ENCODE measurements at places on chromosomes 5 and 9.

GRCh38 chr5:143213851-143214363, 189.6 kb downstream of the NR3C1 start:
- no peak for DNase-seq

- DNase-seq: peak; percentile 33
Measured at GRCh38 chr5:55853041-55853670, 2.0 kb downstream of the IL31RA start.

GRCh38 chr5:151054709-151055108, 26.1 kb downstream of the TNIP1 start:
- no peak for DNase-seq

DNA sequence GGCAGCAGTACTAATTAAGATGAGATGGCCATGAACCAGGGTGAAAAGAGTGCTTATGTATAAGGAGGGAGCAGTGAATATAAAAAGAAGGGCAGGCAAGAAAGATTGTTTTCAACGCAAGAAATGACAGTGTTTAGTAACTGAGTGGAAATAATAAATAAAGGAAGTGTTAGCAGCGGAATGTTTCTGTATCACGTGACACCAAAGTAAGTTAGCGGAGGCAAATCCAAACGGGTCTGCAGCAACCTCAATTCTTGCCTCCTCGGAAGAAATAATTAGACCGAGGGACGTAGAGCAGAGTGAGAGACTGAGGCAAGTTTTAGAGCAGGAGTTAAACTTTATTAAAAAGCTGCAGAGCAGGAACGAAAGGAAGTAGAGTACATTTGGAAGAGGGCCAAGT, 15.4 kb upstream of the GAS1 start:
- no peak for DNase-seq

GRCh38 chr5:27267209-27267824, 228.9 kb upstream of the CDH9 start:
- DNase-seq: no peak

- no peak for DNase-seq
Measured at GRCh38 chr9:114261987-114262386, 60.9 kb upstream of the ORM1 start.

DNA sequence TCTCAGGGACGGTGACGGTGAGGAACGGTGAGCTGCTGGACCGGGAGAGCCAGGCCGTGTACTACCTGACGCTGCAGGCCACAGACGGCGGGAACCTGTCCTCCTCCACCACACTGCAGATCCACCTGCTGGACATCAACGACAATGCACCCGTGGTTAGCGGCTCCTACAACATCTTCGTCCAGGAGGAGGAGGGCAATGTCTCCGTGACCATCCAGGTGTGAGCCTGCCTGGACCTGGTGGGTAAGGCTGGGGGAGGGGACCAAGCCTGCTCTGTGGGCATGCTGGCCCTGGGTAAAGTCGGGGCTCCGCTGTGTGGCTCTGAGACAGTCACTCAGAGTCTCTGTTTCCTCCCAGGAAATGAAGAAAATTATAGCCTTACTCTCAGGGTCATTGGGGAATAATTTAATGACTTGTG, 29.3 kb downstream of the CDHR2 start:
- peak; percentile 69 for DNase-seq

DNA sequence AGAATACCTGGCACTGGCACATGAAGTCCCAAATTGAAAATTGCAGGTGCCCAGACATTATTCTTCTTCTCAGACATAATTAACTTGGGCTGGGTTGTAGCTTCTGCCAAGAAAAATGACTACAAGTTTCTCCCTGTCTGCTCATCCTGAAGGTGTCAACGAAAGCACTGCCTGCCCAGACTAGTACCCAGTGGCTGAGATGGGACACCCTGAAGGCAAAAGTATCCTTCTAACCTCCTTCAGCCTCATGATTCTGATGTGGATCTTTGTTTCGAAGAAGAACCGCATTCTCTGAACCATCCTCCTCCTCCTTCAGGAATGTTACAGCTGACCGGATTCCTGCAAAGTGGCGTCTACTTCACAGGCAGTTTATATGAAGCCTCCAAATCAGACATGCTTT, 161.1 kb upstream of the FST start:
- DNase-seq: no peak

GRCh38 chr5:68305223-68305870, 89.8 kb downstream of the PIK3R1 start:
- no peak for DNase-seq

- no peak for DNase-seq
Measured at GRCh38 chr5:169746147-169746694, 109.1 kb downstream of the DOCK2 start.

DNA sequence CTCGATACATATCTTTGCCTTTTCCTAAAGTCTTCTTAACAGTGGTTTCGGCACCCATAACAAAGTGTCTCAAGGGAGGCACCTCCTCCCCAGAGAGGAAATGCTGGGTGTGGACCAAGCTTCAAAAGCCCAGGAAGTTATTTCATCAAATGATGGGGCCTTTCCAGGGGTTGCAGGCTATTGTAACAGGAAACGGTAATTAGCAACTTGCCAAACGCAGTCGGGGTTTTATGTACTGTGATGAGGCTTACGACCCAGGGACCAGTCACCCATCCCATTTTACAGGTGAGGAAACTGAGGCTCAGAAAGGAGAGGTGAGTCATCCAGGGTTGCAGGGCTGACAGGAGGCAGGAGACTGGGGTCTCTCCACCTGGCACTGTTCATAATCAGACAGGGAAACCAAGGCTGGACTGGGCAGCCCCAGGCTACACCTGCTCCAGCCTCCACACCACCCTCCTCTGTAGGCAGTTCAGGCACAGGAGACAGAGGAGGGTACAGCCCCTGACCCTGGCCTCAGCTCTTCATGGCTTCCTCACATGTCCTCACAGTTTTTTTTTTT, 30.0 kb upstream of the SUSD3 start:
- DNase-seq: no peak

GRCh38 chr9:90987566-90987965, 185.9 kb downstream of the SYK start:
- DNase-seq: no peak

- DNase-seq: peak; percentile 45
Measured at GRCh38 chr9:105330201-105330600, 85.8 kb downstream of the SLC44A1 start.

- DNase-seq: no peak
Measured at GRCh38 chr9:71629578-71630215, 138.6 kb downstream of the CEMIP2 start.

DNA sequence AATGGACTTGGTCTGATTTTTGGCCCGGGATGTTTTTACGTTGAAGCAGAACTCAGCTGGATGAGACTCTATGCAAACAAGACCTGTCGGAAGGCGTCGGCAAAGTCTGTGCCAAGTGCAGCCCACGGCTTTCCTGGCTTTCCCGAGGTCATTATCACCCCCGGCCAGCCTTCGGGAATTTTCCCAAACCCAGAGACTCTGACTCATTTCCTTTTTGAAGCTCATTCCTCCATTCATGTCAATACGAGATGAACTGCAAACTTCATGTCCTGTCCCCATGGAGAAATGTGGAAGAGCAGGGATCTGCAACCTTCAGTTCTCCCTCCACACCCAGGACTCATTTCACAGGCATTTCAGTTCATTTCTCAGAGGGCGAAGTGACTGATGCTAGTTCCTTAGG, 95.3 kb downstream of the IRX2 start:
- DNase-seq: no peak

- DNase-seq: no peak
Measured at GRCh38 chr5:102200861-102201260, 95.2 kb downstream of the SLCO4C1 start.

- DNase-seq: peak; percentile 35
Measured at GRCh38 chr5:39178171-39178570, 41.2 kb downstream of the FYB1 start.

DNA sequence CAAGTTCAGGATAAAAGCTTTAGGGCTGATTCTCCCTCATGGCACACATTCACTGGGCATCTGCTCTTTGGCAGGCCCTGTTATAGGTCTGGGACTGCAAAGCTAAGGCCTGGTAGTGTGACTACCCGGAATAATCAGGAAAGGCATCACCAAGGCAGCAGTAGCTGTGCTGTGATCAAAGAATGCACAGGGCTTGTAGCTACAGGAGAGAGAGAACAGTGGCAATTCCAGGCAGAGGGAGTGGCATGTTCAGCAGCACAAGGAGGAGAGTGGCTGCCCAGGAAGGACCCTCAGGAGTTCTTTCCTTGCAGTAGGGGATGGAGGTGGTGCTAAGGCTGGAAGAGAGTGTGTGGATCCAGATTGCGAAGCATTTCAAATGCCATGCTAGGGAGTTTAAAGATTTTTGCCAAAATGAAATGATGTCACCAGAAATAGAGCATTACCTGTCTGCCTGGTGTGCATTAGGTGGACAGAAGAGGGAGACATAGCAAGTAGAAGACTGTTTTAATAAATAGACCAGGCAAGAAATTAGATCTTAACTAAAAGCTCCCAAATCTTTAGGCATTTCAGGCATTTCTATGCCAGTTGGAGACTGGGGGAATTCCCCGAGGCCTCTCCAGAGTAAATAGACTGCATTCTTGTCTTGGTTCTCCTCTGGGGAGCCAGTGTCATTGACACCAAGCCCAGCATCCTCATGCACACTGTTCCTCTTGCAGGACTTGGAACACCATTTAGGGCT, 69.1 kb downstream of the GPR21 start:
- DNase-seq: no peak

- no peak for DNase-seq
Measured at GRCh38 chr5:98796197-98796972, 22.9 kb downstream of the RGMB start.

GRCh38 chr5:166363087-166363760, 1928.2 kb upstream of the WWC1 start:
- no peak for DNase-seq

GRCh38 chr5:120151825-120152224, 312.3 kb upstream of the PRR16 start:
- no peak for DNase-seq

- no peak for DNase-seq
Measured at GRCh38 chr5:179799644-179799973, 5.8 kb downstream of the LTC4S start.

GRCh38 chr5:146137967-146138403, 32.6 kb upstream of the PLAC8L1 start:
- DNase-seq: no peak

DNA sequence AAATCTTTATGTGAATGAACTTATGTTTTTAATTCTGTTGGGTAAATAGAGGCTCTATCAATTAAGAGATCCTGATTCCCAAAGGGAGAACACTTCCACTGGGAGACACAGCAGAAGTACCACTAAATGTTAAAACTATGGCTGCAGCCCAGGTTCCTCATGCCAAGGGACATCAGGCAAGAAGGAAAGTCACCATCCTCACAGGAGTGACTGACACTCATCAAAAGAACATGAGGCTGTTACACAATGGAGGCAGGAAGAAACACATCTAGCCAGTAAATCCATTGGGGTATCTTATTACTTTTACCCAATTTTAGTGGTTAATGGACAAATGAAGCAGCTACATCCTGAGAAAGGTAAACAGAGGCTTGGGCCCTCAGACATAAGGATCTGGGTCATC, 94.4 kb downstream of the MAPKAP1 start:
- DNase-seq: no peak

- DNase-seq: no peak
Measured at GRCh38 chr5:115386657-115387056, 90.2 kb upstream of the CCDC112 start.

- DNase-seq: no peak
Measured at GRCh38 chr9:123407217-123407851, 51.3 kb downstream of the CRB2 start.

DNA sequence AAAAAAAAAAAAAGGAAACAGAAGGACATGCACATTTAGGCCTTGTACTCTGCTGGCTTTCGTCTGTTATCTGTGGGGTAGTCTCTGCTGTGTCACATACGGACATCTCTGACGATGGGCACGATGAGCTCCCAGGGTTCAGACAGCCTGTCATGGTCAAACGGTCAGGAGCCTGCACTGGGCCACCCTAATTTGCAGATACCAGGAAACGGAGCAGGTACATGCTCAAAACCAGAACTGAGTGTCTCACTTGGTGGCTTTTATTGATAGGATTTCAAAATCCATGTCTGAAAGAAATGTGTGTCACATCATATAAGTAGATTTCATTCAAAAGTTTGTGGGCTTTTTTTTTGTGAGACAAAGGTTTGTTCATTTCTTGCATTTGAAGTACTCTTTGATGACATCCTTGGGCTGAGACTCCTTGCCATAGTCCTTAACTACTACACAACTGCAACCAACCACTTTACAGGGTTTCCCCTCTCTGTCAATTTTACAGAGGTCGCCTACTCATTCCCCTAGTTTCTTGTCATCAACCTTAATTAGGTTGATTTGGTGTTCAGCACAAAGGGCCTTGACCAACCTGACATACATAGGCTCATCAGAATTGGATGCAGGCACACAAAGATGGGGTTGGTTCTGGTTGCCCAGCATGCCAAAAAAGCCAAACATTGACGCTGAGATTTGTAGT, 9.0 kb downstream of the CKMT2 start:
- no peak for DNase-seq

- DNase-seq: no peak
Measured at GRCh38 chr9:128899566-128900322, 17.8 kb downstream of the LRRC8A start.

- DNase-seq: no peak
Measured at GRCh38 chr9:128358090-128358489, 13.1 kb upstream of the URM1 start.

DNA sequence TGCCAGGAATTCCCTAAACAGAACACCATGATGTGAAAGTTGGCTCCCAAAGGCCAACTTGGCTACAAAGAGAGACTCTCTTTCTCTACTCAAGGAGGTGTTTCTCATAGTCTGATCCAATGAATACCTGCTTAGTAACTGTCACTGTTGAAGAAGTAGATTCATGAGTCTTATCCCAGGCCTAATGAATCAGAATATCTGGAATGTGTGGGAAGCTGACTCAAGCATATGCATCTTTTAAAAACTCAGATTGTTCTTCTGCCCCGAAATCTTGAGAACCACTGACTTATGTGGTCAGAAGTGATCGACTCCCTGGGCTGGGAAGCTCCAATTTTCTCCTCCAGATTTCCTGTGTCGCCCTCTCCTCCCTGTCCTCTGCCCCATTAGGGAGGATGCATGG, 345.6 kb downstream of the PLK2 start:
- DNase-seq: peak; percentile 78

- peak; percentile 50 for DNase-seq
Measured at GRCh38 chr9:95852059-95853032, 23.1 kb upstream of the ERCC6L2 start.

GRCh38 chr5:138698713-138699112, 54.5 kb upstream of the CTNNA1 start:
- DNase-seq: no peak

GRCh38 chr5:132498152-132498551, 7.6 kb upstream of the IRF1 start:
- peak; percentile 62 for DNase-seq

DNA sequence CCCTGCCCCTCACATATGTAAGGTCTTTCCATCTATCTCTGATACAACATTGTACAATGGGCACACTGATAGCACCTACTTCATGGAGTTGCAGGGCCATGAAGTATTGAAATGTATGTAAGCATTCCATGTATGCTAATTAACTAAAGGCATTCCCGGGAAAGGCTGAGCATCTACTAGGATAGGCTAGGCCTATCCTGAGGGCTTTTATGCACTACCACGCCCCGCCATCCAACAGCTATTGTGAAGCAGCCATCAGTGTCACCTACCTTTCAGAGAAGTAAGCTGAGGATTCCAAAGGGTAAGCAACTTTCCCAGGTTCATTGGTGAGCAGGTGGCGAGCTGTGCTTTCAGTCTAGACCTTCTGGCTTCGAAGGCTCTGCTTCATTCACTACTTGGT, 47.6 kb downstream of the NSG2 start:
- DNase-seq: no peak

GRCh38 chr9:106177216-106177615, 482.9 kb downstream of the TMEM38B start:
- DNase-seq: no peak

GRCh38 chr5:2759696-2760461, 8.4 kb upstream of the IRX2 start:
- DNase-seq: no peak
